Smooth muscle cell of the pulmonary artery (primary cell): ENCODE measurements at places on chromosomes 6 and 20. TPM values are rescaled to one million over a fixed set of nuclear protein-coding genes. Genes with fewer than 3 reads are reported as not detected.

Gene SLC26A8
- under 0.01 and 0.07 TPM in 2 replicates for total RNA-seq

Gene TCP11
- 0.07 and 0.26 TPM in 2 replicates for total RNA-seq

Gene MUCL3
- total RNA-seq: not detected in 2 replicates

Gene ABT1
- 9.8 and 11.4 TPM in 2 replicates for total RNA-seq

Gene TP53INP2
- 6.2 and 7.6 TPM in 2 replicates for total RNA-seq
